ENCODE measurements at places on chromosomes 1 and 21.
A peak's percentile ranks its signal among the peaks of the same experiment; 100 is the strongest.

GRCh38 chr1:160489513-160490261 lies 33.4 kb downstream of the SLAMF6 start:
- DNase-seq, result no peak

- no peak for DNase-seq
These were observed 147.5 kb downstream of the CYYR1 start for GRCh38 chr21:26425576-26425975.

DNA sequence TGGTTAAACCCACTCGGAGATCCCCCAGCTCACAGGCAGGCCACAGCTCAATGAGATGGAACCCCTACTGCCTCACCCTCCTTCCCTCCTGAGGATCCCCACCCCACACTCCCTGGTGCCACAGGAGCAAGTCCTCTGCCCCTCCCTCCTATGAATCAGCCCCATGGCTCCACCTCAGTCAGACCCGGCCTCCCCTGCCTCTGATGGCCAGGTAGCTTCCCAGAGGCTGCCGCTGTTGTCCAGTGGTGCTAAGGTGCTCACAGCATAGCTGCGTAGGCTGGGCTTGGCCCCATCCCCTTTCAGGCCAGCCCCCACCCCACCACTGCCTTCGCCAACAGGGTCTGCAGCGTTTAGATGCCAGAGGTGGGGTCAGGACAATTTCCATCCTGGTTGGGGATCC lies 98.5 kb upstream of the IGSF21 start:
- no peak for DNase-seq

DNA sequence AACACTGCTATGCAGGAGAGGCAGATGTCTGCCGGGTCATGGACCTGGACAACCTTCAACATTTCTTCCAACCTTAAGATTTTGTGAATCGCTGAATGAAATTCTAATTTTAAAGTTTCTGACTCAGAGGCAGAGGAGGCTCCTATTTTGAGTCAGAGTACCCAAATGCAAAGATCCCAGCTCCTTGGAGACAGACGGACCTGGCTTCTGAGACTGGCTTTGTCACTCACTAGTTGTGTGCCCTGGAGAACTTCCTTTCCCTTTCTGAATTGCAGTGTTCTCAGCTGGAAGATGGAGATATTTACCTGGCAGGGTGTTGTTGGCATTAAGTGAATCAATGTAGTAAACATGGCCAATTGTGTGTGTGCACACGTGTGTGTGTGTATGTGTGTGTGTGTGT lies 51.9 kb downstream of the IER5 start:
- DNase-seq, result no peak

GRCh38 chr1:6208723-6209660 lies 3.1 kb downstream of the RNF207 start:
- DNase-seq, result no peak

- no peak for DNase-seq
These were observed 131.1 kb downstream of the NEK7 start for GRCh38 chr1:198287916-198288315.

GRCh38 chr1:162281426-162281825 lies 95.2 kb downstream of the SPATA46 start:
- DNase-seq, result no peak

GRCh38 chr1:6300342-6301048 lies 39.6 kb upstream of the GPR153 start:
- DNase-seq, result no peak

GRCh38 chr1:18110968-18111367 lies 3.4 kb downstream of the IGSF21 start:
- no peak for DNase-seq

DNA sequence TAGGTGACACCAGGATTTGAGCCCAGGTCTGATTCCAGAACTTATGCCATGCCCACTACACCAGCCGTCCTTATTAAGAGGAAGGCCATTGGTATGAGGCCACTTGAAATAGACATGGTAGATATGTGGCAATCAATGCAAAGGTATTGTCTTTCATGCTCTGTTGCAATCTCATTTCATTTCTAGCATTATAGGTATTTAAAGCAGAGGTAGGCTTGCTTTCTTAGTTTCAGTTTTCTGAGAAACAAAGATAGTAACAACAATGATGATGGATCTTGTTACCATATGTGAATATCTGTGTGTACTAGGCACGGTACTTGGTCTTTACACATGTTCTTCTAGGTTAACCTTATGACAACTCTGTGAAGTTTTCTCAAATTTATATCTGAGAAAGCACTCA lies 113.1 kb downstream of the FGGY start:
- no peak for DNase-seq

DNA sequence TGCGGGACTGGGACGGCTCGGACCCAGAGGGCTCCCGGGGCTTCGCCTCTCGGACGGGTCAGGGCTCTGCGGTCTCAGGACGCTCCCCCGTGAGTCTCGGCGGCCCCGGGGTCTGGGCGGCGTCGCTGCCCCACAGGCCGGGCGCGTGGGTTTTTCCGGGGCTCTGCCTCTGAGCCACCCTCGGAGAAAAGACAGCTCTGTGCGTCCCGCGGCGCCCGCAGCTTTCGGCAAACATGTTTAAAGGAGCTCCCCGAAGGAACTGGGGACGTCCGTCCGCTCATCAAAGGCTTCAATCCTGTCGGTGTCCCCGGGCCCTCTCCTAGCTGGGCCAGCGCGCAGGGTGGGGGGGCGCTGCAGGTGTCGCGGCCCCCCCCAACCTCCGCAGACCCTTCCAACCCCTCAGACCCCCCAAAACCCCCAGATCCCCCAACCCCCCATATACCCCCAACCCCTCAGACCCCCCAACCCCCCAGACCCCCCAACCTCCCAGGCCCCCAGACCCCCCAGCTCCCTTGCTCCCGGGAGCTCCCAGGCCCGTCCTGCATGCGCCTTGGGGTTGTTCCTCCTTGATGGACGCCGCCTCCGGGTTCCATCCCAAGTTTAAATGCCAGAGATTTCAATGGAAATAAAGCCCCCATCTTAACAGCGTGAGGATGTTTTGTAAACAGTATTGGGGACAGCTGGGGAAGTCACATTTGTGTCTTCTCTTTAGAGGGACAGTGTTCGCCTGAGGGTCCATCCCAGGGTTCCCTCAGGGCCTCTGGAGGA lies 996 bp upstream of the C1orf159 start:
- DNase-seq, result no peak

GRCh38 chr1:74767490-74767889 lies 34.5 kb downstream of the TYW3 start:
- no peak for DNase-seq

- DNase-seq, result no peak
These were observed 12.8 kb downstream of the GCSAML start for GRCh38 chr1:247561711-247562110.

DNA sequence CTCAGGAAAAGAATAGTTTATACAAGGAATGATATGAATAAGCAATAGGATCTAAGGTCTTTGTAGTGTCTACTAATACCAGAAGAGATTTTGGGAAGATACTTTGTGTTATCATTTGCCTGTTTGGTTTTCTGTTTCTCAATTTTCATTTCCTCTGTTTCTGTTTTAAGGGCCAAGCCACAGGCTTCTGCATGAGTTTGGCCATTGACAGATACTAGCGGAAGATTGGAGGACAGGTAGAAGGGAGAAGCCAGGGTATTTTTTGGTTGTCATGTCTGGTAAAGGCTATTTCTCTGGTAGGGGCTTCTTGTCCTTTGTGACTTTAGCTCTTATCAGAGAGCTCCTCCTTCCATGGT lies 51.4 kb downstream of the HS2ST1 start:
- no peak for DNase-seq

GRCh38 chr1:200890818-200891773 lies 3.6 kb upstream of the INAVA start:
- no peak for DNase-seq

DNA sequence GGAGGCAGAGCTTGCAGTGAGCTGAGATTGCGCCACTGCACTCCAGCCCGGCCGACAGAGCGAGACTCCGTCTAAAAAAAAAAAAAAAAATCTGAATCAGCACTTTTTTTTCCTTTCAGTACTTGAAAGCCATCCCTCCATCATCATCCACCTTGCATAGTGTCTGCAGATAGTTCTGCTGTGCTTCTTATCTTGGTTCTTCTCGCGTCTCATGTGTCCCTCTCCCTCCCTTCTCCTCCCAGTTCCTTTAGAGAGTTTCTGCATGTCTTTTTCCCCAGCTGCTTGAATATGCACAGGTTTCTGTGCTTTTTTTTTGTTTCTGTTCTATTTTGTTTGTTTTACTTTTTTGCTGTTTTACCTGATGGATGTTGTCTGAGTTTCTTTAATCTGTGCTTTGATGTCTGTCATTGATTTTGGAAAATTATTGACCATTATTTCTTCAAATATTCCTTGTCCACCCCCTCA lies 3.9 kb upstream of the COL18A1 start:
- DNase-seq, result no peak

DNA sequence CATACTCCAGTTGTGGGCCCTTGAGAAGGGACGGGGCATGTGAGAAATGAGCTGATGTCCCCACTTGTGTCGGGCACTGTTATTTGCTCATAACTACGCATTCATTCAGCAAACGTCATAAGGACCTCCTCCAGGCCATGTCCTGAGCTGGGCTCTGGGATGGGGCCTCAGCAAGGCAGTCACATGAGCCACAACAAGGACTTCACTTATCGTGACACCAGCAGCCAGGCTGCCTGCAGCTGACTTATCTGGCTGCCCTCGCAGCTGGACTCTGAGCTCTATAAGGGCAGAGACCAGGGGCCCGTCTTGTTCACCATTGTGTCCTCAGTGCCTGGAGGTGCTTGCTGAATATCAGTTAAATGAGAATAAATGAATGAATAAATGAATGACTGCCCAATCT lies 37.5 kb upstream of the GRIK3 start:
- no peak for DNase-seq

DNA sequence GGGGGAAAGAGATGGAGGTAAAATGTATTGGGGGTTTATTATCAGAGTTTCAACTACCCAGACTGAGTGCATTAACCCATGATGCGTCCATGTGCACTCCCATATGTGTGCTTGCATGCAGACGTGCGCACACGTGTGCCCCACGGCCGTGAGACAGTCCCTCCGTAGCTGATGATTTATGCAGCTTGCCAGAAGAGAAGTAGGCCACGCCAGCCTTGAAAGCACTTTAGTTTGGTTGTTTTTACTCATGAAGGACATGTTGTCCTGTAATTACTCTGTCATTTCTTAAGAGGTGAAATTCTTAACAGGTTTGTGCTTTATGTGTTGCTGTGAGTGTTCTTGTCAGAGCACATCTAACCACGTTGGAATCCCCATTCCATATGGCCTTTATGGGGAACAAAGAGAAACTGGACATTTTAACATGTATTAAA lies 467.8 kb downstream of the LMO4 start:
- DNase-seq, result no peak

- DNase-seq, result peak; percentile 72
These were observed at the start of gene C1orf52 for GRCh38 chr1:85259118-85259911. TSS of gene C1orf52 (minus strand) at chr1:85259662. CDS start at chr1:85259633, 29 bp downstream.

DNA sequence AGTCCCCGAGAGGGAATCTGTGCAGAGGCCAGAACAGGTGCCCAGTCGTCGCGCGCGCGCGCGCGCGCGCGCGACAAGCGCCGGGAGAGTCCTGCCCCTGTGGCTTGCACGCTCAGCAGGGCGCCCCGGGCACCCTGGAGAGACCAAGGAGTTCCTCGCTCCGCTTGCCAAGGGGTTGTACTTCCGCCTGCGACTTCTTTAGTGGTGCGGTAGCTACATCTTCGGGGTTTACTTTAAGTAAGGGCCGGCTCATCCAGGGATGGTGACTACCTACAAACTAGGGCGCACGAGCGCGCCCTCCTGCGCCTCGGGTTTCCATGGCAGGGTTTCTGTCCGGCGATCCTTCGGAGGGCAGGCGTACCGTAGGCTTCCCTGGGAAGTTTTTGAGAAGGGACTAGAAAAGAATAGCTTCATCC lies 1.4 kb downstream of the LHX4 start:
- DNase-seq, result peak; percentile 90

DNA sequence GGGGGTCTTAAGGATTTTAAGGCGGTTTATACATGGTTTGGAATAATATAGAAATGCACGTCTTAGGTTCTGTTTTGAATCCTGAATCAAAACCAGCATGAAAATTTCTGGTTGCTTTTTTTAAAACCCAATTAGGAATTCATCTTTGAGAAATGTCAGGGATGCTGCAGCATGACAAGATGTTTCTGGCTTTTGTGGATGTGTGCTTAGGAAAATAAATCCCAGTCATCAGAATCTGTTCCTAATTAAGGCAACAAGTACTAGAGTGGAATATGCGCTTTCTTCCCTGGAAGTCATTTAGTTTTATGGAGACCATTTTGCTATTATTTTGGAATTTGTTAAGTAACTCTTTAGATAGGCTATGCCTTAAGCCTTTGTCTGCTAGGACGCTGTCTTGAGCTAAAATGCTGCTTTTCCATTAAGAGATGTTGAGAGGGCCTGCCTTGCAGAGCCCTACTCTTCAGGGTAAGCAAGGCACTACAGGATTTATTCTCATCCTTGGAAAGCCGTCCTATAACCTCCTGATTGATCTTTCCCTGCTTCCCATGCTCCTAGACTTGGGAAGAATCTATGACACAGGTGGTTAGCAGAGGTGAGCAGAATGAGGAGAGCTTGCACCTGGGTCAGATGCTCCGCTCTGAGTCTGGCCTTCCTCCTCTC lies 332.8 kb downstream of the DISC1 start:
- no peak for DNase-seq

GRCh38 chr1:182122256-182122912 lies 60.9 kb upstream of the ZNF648 start:
- no peak for DNase-seq

DNA sequence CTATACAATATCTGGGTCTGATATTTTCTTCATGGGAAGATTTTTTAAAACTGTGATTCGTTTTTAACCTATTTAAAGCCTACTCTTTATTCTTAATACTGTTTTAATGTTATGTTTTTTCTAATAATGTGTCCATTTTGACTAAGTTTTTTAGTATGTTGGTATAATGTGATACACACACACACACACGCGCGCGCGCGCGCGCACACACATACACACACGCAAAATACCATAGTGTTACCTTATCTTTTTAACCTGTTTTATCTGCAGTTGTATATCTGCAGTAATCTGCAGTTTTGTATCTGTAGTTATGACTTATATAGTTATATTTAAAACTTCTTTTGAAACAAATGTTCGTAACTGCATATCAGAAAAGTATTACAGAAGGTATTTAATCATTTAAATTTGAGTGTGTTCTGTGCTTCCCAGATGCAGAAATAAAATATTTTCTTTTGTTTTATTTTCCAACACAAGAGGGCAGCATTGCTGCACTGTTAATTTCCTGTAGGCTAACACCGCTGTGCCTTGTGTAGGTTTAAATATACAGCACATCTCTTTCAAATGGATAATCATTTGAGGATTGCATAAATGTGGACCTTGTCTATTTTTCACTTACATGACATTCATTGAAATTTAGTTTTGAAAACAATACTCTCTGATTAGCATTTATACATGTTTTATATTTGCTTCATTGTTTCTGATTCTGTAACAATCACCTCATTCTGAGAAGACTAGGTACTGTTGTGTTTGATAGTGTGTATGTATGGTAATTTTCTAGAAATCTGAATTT lies 166.1 kb downstream of the PDE4B start:
- no peak for DNase-seq

DNA sequence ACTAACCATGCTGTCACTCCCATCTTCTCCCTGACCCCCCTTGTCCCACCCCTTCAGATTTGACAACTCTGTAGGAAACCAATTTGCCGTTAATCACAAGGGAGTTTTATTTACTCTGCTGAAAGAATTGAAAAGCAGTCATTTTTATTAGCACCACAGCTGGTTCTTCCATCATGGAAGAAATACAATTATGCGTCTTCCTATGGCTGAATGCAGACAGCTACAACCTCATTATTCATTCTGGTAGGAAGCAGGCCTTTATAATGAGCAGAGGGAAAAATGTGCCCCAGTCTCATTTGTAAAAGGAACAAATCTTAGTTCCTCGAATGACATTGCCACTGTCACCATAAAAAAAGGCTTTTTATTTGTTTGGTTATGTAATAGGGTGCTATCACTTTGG lies 35.2 kb downstream of the JUN start:
- DNase-seq, result no peak
